ENCODE measurements at places on chromosomes 3 and 15.

DNA sequence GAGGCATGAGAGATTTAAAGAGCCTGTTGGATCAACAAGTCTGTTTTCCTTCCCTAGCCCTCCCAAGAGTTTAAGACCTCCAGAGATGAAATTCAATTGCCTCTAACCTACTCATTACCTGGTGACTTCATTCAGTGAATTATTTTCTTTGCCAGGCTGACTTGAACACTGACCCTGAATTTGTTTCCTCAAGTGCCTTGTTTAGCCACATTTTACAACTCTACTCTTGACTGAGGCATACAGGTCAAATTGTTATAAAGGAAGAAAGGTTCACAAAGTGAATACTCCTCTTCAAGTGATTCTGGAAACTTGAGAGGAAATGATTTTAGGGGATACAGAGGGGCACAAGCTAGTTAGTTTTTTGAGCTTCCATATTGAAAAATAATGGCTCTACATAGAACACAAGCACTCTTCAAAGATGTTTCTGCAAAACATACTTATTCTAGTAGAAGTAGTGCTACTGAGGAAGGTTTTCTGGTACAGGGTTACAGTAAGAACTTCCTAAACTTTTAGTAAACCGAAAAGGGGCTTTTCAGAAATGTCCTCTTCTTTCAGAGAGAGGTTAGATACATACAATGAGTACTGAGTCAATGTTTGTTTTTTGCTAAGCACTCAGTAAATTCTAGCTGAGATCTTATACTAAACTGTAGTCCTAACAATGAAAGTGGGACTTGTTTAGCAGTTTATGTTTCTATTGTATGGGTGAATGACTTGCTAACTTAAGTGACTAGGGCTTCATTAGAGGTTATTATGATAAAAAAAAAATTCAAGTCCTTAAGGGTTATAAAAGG lies 137.4 kb upstream of the SATB1 start:
- DNase-seq, result no peak

DNA sequence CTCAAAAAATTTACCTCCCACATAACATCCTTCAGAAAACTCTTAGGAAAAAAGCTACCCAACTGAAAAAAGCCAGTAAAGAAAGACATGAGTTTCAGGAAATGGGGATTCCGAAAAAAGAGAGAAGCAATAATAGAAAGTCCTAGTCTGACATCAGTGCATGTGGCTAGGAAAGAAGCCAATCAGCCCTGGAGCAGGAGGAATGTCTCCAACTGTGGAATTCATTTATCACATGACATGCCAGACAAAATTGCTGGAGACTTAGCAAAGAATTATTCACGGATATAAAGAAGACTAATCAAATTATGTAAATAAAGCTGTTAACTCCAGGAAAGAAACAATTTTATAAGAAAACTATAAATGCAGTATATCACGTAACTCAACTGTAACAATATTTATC lies 258.9 kb upstream of the RARB start:
- DNase-seq, result no peak

- DNase-seq, result no peak
Measured at GRCh38 chr3:69999140-70000027, at the start of gene SAMMSON. TSS of gene SAMMSON (plus strand) at chr3:69999733.

GRCh38 chr3:127438951-127439350 lies 151.1 kb upstream of the PRR20G start:
- DNase-seq, result no peak

DNA sequence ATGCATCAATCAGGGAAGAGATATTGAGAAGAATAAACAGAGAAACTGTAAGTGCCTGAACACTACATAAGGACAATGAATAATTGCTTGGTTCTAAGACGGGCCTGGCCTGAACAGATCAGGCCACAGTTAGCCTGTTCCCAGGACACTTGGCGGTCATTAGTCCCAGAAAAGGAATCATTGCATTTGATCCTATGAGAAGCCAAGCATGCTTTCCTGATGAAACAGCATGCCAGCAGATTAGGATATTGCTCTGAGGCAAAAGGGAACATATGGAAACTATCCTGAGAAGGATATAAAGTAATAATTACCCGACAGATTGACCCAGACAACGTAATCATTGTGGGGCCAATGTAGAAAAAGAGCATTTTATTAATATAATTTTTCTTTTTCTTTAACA lies 51.9 kb downstream of the STRIT1 start:
- DNase-seq, result no peak

DNA sequence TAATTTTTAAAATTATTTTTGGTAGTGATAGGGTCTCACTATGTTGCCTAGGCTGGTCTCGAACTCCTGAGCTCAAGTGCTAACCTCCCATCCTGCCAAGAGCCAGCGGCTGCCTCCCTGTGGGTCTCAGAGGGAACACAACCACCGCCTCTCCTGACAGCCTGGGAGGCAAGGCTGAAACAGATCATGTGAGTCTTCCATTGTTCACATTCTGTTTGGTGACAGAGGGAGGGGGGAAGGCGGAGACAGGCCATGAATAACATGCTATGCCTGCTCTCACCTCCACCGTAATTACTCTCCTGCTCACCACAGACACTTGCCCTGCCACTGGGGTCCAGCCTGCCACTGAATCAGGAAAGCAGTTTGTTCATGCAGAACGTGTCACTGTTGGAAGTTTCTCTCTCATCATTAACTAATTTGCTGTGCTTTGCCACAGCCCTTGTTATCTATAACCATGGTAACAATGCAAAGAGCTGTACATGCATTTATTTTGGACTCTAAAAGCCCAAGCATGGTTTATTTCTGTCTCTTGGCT lies 78.4 kb upstream of the RASGRF1 start:
- DNase-seq, result peak; percentile 21

GRCh38 chr3:851098-851790 lies 241.6 kb upstream of the CNTN6 start:
- DNase-seq, result no peak

DNA sequence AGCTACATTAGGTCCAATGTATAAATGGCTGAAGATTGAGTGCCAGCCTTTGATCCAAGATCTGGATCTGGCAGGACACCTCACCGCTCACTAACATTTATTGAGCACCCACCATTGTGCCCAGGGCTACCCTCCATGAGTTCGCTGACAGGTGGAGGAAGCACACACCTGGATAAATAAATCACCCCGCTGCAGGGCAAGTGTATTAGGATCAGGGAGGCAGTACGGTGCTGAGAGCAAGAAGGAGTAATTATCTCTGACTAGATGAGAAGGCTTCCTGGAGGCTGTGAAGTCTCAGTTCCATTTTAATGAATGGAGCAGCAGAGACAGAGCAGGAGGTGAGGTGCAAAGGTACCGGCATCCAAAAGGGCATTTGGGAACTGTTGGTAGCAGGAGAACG lies 104.1 kb downstream of the LIPC start:
- no peak for DNase-seq

DNA sequence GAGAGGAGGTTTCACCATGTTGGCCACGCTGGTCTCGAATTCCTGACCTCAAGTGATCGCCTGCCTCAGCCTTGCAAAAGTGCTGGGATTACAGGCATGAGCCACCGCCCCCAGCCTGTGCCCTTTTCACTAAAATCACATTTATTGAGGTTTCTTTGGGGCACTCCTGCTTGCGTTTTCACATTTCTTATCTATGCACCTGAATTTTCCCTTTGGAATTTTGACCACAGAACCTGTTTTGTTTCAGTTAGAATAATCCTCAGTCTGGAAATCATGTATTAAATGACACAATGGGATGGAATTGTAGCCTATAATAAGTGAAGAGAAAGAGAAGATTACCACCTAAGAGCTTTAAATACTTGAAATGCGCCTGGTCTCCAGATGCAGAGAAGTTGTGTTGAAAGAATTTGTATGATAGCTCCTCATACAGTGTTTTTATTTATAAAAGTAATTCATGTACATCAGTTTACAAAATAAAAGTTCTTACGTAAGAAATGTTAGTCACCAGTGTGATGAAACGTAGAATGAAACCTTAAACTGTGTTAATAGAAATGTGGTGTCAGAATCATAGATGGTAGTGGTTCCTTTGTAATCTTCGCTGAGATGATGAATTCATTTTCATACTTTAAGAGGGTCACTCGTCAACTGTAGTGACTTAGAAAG lies 107.0 kb downstream of the TCF12 start:
- no peak for DNase-seq

DNA sequence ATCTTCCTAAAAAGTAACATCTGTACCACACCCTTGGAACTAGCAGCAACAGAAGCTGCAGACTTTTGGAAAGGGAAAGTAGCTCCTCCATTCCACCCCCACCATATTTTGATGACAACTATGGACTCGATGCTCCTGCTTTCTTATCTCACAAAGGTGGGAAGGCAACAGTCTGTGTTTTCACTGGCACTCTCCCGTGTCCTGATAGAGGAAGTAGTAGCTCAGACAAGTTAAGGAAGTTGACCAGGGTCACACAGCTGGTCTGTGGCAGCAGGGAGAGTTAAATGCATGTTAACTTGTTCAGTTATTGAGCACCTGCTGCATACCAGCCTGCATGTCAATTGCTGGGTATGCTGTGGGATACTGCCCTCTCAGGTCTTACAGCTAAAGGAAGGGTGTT lies 33.1 kb downstream of the BHLHE40 start:
- DNase-seq, result no peak

GRCh38 chr15:38961931-38962330 lies 397.3 kb upstream of the RASGRP1 start:
- DNase-seq, result no peak

- DNase-seq, result no peak
Measured at GRCh38 chr3:155420406-155420805, 126.9 kb upstream of the STRIT1 start.
